ENCODE measurements at places on chromosomes 1 and 21.
A peak's percentile ranks its signal among the peaks of the same experiment; 100 is the strongest.

GRCh38 chr1:150002217-150002616 lies 8.3 kb downstream of the OTUD7B start:
- no peak for DNase-seq

DNA sequence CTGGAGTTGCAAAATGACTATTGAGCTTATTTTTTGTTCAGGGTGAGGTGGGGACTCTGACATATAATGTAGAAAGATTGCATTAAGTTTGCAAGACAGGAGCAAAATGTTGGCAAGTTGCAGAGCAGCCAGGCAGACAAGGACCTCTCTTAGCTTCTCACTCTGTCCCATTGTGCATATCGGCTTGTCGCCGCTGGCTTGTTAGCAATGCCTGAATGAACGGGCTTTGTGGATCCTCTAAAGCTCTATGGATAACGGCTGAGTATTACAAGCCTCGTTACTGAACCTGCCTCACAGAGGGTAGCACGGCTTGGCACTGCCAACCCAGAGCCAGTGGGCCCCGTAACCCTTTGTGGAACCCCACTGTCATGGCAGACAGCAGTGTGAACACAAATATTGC lies 68.4 kb downstream of the TNR start:
- DNase-seq = no peak

GRCh38 chr1:53069663-53070327 lies 7.8 kb downstream of the PODN start:
- DNase-seq = no peak

DNA sequence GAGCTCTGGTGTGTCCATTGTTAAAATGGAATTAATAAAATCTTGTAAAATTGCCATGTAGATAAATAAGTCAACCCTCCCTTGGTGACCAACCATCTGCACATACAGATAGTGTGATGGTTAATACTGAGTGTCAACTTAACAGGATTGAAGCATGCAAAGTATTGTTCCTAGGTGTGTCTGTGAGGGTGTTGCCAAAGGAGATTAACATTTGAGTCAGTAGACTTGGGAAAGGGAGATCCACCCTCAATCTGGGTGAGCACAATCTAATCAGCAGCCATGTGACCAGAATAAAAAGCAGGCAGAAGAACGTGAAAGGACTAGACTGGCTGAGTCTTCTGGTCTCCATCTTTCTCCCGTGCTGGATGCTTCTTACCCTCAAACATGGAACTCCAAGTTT lies 174.8 kb downstream of the LTN1 start:
- DNase-seq = no peak

GRCh38 chr21:40051801-40052200 lies 184.6 kb downstream of the PCP4 start:
- DNase-seq = no peak

GRCh38 chr1:221912230-221912629 lies 170.3 kb upstream of the DUSP10 start:
- DNase-seq = no peak

DNA sequence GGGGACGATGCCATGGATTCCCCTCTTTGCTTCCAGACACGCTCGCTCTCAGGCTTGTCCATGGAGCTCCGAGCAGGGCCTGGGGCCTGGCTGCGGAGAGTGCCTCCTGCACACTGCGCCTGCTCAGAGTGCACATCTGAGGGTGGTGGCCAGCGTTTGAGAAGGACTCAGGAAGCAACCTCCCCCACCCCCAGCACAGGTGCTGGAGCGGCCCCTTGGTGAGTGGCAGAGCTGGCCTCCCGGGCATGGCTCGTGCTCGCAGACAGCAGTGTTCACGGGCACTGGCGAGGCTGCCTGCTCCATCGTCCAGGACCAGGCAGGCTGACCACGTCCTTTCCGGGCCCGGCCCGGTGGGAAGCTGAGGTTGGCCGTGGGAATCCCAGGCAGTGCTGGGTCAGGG lies 2.8 kb downstream of the SPATC1L start:
- no peak for DNase-seq

DNA sequence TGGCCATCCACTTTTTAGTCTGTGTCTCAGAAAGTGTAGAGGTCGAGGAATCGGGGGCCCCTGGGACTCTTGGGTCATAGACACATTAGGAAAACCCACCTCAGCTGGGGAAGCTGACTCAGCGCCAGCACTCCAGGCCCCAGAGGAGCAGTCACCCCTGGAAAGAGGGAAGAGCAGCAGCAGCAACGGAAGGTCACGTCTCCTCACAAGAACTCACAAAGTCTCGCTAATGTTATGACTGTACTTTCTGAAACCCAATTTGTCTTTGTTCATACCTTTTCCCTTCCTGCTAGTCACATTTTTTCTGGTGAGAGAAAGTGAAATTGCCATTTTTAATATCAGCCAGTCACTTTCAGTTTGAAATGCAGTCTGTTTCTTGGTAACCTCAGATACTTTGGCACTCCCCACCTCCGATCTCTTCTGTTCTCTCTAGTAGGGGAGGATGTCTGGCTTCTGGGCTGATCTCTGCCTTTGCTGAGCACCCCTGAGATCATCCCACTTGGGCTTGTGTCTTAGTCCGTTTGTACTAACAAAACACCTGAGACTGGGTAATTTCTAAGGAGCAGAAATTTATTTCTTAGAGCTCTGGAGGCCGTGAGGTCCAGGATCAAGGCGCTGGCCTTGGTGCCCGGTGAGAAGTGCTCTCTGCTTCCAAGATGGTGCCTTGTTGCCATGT lies 6.0 kb upstream of the NLRP3 start:
- no peak for DNase-seq

- DNase-seq = no peak
These were observed 1157.3 kb downstream of the PLA2G4A start for GRCh38 chr1:187985897-187986654.

- DNase-seq = no peak
These were observed 166.9 kb upstream of the FOXD3 start for GRCh38 chr1:63155437-63155836.

DNA sequence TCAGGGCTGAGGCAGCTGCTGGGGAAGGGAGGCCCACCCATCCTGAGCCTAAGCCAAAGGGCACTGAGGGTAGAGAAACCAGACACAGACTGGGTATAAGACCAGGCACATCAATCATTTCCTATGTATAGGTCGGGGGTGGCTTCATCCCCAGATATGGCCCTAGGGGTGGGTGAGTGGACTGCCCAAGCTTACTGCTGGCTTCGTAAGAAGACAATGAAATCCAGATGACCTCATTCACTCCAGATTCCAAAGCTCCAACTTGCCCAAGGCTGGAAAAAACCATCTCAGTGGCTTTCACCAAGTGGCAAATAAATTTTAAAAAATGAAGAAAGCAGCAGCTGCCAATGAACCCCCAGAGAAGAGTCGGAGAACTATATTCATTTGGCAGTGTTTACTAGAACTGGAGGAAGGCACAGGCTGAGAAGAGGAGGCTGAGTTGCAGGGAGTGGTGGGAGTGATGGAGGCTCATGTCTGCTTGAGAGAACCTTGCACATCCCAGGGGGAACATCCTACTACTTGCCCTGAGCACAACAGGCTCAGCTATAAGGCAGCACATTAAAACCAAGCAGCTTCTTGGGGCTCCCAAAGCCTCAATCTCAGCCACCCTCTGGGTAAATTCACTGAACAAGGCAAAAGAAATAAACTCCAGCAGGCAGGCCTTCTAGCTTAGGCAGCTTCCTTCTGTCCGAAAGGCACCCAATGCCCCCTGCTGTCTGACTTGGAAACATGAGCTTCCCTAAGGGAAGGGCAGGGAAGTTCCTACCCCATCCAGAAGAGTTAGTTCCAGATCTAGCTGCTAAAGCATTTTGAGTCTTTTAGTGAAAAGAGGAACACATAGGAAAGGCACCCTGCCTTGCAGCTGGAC lies 14.1 kb downstream of the PEA15 start:
- DNase-seq = peak; percentile 49

DNA sequence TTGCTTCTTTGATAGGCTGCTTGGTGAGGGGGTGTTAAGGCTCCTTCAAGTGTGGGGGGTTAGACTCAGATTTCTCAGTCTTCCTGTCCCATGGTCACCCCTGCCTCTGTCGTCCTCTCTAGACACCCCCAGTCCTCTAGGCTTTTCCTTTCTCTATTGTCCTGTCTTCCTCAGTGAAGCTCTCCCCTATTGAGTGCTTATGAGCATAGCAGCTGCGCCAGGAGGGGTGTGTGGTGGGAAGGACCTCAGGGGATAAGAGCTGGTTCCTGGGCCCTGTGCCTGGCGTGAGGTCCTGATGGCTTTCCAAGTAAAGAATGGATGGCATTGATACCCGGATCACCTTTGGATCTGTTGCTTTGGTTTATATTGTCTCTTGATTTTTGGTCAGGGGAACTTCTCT lies 69.1 kb downstream of the DIP2A start:
- no peak for DNase-seq

GRCh38 chr1:245153081-245153551 lies 1.7 kb upstream of the KIF26B start:
- DNase-seq = peak; percentile 69

DNA sequence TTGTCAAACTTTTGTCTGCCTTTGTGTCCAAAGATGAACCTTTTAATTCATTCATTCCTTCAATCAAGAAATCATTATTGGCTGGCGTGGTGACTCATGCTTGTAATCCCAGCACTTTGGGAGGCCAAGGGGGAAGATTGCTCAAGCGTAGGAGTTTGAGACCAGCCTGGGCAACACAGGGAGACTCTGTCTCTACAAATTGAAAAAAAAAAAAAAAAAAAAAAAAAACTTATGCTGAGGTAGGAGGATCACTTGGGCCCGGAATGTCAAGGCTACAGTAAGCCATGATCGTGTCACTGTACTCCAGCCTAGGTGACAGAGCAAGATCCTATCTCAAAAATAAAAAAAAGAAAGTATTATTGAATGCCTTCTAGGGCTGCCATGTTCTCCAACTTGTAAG lies 51.3 kb upstream of the CXADR start:
- DNase-seq = no peak

DNA sequence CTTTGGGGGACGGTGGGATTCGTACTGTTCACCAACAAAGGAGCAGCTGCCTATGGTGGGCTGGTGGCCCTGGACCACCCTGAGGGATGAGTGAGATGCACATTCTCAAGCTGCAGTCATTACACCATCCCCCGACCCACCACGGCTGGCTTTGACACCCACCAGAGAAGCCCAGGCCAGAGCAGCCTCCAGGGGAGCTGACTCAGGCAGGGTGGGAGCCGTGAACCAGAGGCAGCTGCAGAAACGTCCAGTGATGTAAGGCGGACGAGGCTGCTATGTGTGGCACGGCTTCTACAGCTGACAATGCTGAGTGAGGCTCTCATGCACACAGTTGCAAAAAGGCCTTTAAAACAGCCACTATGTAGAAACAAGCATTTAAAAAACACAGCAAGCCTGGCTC lies 40.1 kb downstream of the CHAF1B start:
- peak; percentile 21 for DNase-seq

GRCh38 chr21:45016406-45017038 lies 57.9 kb upstream of the ADARB1 start:
- DNase-seq = no peak

DNA sequence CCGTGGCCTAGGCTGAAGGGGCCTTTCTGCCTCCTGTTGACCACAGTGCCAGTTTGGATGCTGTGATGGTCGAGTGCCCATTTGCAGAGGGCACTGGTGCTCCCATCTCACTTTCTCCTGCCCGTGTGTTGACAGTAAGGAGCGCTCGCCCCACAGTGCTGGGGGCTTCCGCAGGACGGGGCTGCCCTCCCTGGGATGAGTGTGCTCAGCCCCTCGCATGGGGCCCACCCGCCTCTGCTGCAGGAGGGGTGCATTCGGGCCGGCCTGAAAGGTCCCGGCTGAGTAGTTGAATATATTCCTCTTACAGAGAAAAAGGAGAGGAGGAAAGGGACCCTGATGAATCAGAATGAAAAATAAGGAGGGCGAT lies 37.3 kb downstream of the NTPCR start:
- DNase-seq = no peak

DNA sequence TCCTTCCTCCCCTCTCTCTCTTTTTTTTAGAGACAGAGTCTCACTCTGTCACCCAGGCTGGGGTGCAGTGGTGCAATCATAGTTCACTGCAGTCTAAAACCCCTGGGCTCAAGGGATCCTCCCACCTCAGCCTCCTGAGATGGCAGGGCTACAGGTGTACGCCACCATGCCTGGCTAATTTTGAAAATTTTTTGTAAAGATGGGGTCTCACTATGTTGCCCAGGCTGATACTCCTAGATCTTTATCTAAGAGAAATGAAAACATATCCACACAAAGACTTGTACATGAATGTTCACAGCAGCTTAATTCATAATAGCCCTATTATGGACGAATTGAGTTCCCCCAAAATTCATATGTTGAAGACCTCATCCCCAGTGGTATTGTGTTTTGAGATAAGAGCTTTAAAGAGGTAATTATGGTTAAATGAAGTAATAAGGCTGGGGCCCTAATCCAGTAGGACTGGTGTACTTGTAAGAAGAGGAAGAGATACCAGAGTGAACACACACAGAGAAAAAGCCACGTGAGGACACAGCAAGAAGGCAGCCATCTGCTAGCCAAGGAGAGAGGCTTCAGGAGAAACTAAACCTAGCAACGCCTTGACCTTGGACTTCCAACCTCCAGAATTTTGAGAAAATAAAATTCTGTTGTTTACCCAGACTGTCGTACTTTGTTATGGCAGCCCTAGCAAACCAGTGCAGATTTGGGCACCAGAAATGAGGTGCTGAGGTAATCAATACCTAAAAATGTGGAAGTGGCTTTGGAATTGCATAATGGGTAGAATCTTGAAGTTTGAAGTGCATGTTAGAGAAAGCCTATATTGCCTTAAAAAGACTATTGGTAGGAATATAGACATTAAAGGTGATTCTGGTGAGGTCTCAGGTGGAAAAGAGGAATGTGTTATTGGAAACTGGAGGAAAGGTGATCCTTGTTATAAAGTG lies 13.2 kb downstream of the IFNLR1 start:
- no peak for DNase-seq

DNA sequence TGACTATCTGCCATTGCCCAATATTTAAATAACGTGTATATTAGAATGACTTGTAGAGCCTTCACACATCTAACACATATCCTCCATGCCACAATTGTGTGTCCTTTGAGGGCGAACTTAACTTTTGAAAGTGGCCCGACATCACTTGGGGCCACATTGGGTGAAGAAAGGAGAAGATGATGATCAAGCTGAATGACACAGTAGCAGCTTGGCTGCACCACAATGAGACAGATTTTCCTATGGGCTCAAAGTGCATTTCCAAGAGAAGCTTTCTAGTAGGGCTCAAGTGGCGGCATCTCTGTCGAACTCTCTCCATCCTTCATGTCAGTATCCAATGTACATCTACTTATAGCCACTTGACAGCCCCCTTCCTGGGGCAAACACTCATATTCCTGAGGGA lies 3.7 kb upstream of the BGLAP start:
- DNase-seq = no peak

DNA sequence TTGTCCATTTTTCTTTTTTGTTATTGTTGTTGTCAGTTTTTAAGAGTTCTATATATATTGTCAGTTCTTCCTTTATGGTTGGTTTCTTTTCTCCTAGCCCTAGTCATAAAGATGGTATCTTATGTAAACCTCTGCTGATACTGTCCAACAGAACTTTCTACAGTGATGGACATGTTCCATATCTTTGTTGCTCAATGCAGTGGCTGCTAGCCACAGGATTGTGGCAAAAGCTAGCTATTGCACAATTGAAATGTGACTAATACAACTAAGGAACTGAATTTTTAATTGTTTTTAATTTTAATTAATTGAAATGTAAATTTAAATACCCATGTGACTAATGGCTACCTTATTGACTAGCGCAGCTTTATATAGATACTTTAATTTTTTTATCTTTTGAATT lies 411.8 kb upstream of the PTBP2 start:
- DNase-seq = no peak

Measured in muscle of back (tissue), 13 donors.